ENCODE measurements at places on chromosomes 3 and 15.

GRCh38 chr15:81911022-81911971 lies 134.5 kb downstream of the MEX3B start:
- no peak for DNase-seq

DNA sequence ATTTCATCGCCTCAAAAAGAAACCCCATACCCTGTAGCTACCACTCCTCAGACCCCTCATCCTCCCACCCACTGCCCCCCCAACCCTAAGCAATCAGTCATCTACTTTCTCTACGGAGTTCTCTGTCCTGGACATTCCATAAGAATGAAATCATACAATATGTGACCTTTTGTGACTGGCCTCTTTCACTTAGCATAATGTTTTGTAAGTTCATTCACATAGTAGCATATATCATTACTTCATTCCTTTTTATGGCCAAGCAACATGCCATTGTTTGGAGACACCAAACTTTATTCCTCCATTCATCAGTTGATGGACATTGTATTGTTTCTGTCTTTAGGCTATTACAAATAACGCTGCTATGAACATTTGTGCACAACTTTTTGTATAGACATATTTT lies 64.2 kb downstream of the TNIK start:
- DNase-seq: no peak

DNA sequence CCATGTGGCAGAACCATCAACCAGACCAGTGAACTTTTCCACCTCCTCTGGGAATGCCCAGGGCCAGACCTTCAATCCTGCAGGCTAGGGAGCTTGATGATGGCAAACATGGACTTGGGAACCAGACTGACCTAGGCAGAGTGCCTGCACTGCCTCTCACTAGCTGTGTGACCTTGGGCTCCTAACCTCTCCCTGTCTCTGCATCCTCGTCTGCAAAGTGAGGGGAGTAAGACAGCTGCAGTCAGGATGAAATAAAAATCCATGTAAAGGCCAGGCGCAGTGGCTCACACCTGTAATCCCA lies 17.5 kb upstream of the LOXL1 start:
- no peak for DNase-seq

GRCh38 chr3:66836363-66837152 lies 161.5 kb upstream of the KBTBD8 start:
- peak; percentile 21 for DNase-seq

- no peak for DNase-seq
Measured at GRCh38 chr3:72625602-72626337, 222.5 kb downstream of the SHQ1 start.

DNA sequence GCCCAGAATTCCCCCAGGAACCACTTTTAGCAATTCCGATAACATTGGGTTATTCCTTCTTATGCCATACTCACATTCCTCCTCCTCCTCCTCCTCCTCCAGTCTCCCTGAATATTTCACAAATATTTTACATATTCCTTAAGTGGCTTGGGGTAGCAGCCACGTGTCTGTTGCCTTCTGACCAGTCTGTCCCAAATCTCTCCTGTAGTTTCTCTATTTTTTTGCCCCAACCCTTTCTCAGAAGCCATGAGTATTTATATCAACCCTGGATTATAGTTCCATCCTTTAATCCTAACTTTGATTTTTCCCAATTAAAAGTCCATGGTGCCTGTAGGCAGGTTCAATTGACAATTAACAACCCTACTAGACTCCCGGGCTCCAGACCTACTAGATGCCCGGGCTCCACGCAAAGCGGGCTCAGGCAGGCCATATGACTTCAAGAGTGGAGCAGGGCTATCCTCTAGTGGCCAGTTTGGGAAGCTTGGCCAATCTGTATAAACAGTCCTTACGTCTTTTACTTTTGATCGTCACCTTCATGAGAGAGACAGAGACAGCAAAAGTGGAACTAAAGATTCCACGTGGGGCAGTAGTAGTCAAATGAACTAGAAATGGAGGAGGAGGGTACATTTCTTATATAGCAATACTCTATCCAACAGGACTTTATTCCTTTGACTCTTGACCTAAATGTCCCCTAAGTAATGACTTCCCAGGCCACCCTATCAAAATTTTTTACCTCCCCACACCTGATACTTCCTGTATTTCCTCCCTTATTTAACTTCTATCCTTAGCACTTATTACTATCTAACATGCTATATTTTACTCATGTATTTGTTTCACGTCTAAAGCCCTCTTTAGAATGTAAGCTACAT lies 69.7 kb downstream of the USF3 start:
- no peak for DNase-seq

GRCh38 chr15:66846811-66847210 lies 144.8 kb downstream of the SMAD6 start:
- no peak for DNase-seq

- no peak for DNase-seq
Measured at GRCh38 chr3:140363801-140364200, 314.1 kb upstream of the TRIM42 start.

DNA sequence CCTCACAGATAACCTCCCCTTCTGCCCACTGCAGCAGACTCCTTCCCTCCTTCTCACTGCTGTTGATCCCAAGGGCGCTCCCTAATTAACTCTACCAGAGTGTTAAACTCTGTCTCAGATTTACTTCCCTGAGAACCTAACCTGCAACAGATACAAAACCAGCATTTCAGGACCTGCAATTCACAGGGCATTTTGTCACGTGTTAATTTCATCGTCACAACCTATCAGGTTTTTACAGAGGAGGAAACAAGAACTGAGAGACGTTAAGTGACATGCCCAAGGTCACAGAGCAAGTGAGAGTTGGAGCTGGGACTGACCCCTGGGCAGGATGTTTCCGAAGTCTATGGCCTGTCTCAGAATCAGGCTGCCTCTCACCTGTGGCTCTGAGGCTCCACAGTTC lies 223.9 kb downstream of the UACA start:
- DNase-seq: no peak

GRCh38 chr15:61768131-61768530 lies 292.1 kb downstream of the VPS13C start:
- no peak for DNase-seq

DNA sequence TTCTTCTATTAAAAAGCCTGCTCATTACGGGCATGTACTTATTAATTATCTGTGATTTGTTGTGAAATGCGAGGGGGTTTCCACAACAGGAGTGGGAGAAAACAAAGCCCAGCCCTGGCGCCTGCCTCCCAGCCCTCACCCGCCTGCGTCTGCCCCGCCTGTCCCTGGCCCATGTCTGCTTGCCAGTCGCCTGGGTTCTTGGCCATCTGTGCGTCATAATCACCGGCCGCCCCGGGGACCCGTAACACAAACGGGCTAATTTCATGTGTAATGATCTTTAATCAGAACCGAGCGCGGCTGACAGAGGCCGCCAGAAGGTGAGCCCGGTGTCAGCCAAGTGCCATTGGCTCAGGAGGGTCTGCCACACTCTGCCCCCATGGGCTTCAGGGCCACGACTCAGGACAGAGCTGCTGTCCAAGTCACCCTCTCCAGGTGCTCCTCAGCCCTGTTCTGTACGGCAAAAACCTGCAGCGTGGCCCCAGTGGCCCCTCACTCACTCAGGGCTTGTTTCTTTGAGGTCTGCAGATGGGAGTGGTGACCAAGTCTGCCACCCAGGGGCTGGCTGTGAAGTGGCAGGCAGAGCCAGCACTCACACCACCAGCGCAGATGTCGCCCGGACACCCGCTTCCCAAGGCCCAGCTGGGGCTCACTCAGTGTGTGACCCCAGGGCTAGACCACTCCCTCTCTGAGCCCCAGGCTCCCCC lies 28.8 kb upstream of the TMEM115 start:
- no peak for DNase-seq

DNA sequence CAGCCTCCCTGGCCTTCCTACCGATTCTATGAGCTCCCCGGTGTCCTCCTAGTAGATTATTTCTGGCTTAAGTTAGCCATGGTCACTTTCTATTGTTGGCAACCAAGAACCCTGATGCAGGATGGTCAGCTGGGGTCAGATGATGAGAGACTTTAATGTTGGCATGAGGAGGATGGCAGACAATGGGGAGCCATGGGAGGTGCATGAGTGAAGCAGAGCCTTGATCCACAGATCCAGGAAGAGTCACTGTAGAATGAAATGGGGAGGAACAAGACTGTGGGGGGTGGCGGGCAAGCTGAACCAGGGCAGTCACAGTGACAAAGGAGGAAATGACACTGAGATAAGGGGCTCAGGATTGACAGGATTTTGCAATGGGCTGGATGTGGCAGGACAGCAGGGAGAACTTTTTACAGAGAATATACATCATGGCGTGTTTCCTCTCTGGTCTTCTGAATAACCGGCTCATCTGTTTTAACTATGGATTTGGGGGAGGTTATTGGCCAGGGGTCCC lies 60.9 kb downstream of the RPLP1 start:
- DNase-seq: no peak

DNA sequence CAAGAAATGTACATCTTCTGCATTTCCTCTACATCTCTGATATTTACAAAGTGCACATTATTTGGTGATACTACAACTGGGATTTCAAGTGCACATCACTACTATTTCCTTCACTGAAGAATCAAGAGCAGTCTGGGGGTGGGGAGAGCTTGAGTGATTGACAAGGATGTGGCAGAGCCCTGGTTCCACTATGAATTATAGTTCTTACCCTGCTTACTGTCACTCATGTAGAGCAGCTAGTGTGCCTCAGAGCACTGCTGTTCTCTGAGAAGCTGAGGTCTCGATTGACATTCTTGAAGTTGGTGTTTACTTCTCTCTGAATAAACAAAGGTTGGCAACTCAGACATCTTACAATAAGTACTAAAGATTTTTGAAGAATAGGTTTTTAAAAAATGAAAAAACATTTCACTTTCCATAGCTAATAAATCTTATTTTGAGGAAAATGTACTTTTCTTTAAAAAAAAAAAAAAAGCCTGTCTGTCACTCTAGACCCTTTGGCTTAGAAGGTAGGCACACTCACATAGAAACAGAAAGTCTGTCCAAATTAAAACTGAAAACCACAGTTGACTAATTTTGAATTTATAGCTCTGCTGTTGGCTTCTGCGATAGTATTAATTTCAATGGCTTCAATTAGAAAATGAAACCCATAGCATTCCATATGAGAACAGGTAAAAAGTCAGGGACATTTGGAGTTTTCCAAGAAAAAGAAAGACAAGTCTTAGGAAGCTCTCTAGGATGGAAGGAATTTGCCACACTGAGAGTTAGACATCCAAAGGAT lies 5.6 kb downstream of the GREM1 start:
- DNase-seq: no peak

GRCh38 chr15:83322061-83322460 lies 37.6 kb upstream of the BNC1 start:
- no peak for DNase-seq

DNA sequence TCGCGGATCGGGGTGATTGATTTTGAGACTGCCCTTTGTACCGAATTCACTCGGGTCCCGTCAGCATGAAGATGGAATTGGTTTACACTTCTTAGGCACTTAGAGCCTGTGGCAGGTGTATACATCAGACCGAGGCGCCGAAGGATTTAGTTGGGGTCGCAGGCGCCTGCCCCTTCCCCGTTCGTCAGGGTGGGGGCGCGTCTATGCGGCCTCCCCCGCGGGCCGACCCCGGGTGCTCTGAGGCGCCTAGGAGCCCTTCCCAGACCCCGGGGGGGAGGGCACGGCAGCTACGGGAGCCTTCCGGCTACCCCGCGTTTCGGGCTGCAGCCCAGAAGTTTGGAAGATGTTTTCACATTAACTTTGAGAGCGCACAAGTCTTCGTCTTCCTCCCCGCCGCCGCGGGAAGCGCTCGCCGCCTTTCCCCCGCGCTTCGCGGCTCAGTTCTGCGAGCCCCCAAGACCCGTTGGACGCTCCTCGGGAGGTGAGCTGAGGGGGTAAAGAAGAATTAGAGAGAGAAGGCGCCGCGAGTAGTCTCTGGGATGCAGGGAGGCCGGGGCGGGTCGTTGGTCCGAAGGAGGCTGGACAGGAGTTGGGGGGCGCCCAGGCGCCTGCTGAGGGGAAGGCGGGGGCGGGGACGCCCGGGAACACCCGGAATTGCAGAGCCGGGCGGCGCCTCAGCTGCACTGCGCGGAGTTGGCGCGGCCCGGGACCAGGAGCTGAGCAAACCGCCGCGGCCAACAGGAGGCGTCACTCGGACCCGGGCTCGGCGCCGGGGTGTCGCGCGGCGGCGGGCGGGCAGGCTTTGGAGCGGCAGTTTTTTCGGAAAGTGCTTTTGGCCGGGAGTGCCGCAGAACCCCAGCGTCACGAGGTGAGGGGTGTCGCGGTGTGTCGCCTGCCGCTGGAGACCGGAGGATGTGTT lies 780 bp downstream of the TIPARP start:
- DNase-seq: no peak

DNA sequence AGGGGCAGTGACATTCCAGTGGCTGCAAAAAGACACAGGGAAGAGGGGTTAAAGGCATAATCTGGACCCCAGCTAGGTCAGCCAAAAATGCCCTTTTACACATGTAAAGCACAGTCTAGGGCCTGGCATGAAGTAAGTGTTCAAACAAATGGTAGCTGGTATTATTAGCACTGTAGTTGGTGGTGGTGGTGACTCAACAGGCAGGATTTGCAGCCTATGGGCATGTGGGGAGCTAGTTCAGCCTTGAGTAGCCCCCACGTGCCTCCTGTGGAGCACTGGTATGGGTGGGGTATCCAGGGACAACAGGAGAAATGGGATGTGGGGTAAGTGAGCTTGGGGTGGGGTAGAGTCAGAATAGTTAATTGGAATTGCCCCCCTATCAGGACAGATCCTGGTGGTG lies 27.6 kb downstream of the DNASE1L3 start:
- no peak for DNase-seq

GRCh38 chr15:93848490-93848889 lies 382.9 kb upstream of the MCTP2 start:
- no peak for DNase-seq

DNA sequence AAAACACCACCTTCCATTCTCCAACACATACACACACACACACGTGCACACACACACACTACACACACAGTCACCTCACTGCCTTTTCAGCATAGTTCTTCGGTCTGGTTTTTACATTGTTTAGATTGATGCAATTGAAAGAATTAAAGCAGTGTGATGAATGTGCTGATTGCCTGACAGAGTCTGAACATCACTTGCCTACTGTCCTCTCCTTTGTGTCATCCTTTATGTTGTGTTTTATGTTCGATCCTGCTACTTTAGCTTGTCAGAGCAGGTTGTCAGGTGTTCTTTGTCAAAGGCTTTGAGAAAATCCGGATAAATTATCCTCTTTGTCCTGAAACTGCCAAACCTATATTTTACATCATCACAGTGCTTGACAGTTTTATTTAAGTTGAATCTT lies 80.4 kb downstream of the IQCH start:
- no peak for DNase-seq

GRCh38 chr3:126358038-126358815 lies 1.0 kb upstream of the KLF15 start:
- DNase-seq: peak; percentile 75

DNA sequence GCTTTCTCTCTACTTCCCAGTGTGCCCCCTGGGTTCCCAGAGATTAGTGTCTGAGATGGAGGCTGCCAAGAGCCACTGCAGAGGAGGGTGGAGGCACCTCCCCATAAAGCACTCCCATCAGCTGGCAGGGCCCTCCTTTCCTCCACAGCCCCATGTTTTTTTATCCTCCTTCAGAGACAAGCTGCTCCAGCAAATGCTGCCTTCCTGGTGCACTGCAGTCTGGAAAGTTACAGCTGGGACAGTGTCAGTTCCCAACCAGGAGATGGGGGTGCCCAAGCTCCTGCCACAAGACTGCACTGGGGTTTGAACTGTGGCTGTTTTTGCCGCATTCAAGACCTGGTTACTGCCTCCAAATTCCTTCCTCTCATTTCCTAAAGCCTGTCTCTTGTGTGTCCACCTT lies 206.1 kb downstream of the CADPS start:
- DNase-seq: no peak

GRCh38 chr3:17894434-17895060 lies 152.1 kb upstream of the TBC1D5 start:
- peak; percentile 2 for DNase-seq

All from NCI-H526 (cell line).